ENCODE measurements at places on chromosomes 6 and 20. TPM values are rescaled to one million over a fixed set of nuclear protein-coding genes. Genes with fewer than 3 reads are reported as not detected.

Gene BNIP5
- polyA plus RNA-seq = 0.02 TPM

Gene NMBR
- not detected for polyA plus RNA-seq

Gene SYCP2L
- polyA plus RNA-seq = 0.48 TPM

Gene MOCS3
- polyA plus RNA-seq = 1.7 TPM

Gene BCAS4
- 2.4 TPM for polyA plus RNA-seq

Gene CITED2
- polyA plus RNA-seq = 35.7 TPM

Data from right cardiac atrium (tissue), 5 donors.